ENCODE measurements at places on chromosomes 6 and 20.

GRCh38 chr6:29702519-29703103 is 20.6 kb upstream of the HLA-F start:
- H3K36me3 ChIP-seq: no peaks in the 10 kb centered on the region
- H3K4me3 ChIP-seq: no peak overlapping the region
- peaks cover 30% of the 10 kb centered on the region for H3K4me1 ChIP-seq
- no peak overlapping the region for H3K27ac ChIP-seq

DNA sequence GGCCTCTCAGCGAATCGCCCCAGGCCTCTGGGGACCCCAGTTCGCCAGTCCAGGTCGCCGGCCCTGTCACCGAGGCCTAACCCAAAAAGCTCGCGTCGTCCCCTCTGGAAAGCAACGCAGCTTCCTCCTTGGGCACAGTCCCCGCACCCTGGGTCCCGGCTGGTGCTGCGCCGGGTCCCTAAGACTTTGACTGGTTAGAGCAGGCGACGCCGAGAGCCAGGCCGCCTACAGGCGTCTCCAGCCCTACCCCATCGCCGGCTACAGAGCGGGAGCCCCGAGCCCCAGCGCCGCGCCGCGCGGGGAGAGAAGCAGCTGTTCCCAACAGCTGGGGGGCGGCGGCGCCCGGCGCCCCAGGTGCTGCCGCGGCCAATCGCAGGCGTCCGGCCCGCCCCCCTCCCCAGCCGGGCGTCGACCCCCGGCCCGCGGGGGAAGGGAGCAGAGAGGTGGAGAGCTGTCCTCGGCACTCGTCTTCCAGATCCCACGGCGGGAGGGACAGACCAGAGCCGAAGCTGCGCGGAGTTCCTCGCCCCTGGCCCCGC is 540 bp upstream of the RBM24 start:
- no peak for DNase-seq
- H3K27me3 ChIP-seq: peaks cover 70% of the 10 kb centered on the region
- no peak overlapping the region for H3K4me3 ChIP-seq

- no peaks in the 10 kb centered on the region for H3K4me1 ChIP-seq
- no peak overlapping the region for H3K4me3 ChIP-seq
- no peaks in the 10 kb centered on the region for H3K36me3 ChIP-seq
- no peaks in the 10 kb centered on the region for H3K27me3 ChIP-seq
These were observed 444.4 kb upstream of the MARCKS start for GRCh38 chr6:113412589-113413357.

DNA sequence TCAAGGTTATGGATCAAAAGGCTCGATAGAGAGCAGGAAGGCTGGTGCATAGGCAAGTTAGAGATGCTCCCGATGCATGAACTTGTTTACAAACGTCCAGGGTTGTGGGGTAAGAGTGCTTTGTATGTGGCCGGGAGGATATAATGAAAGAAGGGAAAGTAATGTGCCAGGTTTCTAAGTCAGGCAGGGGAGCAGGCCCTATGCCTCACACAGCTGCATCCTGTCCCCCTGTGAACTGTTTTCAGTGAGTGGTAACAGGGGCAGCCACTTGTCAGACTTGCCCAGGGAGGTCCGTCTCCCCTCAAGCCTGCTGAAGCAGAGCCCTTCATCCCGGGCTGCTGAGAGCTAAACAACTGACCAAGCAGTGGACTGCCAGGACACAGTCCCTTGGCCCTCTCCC is 19.4 kb downstream of the KCNK5 start:
- H3K27me3 ChIP-seq: no peaks in the 10 kb centered on the region
- H3K4me3 ChIP-seq: peak overlapping the region; percentile 37
- H3K36me3 ChIP-seq: peaks cover 22% of the 10 kb centered on the region
- peaks cover 60% of the 10 kb centered on the region for H3K4me1 ChIP-seq
- no peak for DNase-seq

GRCh38 chr6:30212865-30213666 is at the start of gene TRIM26:
Gene TRIM26 (minus strand): TSS chr6:30213406. CDS start chr6:30199103, 14,303 bp downstream.
- H3K27me3 ChIP-seq: no peaks in the 10 kb centered on the region
- peaks cover 57% of the 10 kb centered on the region for H3K4me1 ChIP-seq
- H3K27ac ChIP-seq: peak within 1 kb of the TSS; percentile 97
- peaks cover 25% of the 10 kb centered on the region for H3K36me3 ChIP-seq
- peak; percentile 98 for DNase-seq

DNA sequence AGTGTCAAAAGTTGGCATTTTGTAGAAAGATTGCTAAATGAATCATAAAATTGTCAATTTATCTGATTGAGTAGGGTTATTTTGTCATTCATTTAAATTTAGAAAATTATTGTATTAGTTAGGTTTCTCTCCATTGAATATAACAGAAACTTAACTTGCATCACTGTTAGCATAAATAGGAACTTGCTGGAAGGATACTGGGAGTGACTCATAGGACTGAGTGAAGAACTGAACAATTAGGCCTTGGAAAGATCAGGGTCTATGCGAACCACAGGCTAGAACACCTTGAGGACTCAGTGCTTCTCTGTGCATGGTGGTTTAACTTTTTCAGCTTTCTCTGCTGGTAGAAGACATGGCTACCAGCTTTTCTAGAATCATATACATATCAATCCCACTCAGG is 67.7 kb upstream of the IFNGR1 start:
- no peak overlapping the region for H3K27ac ChIP-seq
- no peak overlapping the region for H3K4me3 ChIP-seq
- H3K4me1 ChIP-seq: peaks cover 15% of the 10 kb centered on the region
- H3K36me3 ChIP-seq: no peaks in the 10 kb centered on the region

GRCh38 chr6:166467436-166468000 is 84.8 kb upstream of the MPC1 start:
- no peak overlapping the region for H3K4me3 ChIP-seq
- no peaks in the 10 kb centered on the region for H3K4me1 ChIP-seq
- DNase-seq: no peak
- no peaks in the 10 kb centered on the region for H3K36me3 ChIP-seq
- no peak overlapping the region for H3K27ac ChIP-seq
- no peaks in the 10 kb centered on the region for H3K27me3 ChIP-seq

DNA sequence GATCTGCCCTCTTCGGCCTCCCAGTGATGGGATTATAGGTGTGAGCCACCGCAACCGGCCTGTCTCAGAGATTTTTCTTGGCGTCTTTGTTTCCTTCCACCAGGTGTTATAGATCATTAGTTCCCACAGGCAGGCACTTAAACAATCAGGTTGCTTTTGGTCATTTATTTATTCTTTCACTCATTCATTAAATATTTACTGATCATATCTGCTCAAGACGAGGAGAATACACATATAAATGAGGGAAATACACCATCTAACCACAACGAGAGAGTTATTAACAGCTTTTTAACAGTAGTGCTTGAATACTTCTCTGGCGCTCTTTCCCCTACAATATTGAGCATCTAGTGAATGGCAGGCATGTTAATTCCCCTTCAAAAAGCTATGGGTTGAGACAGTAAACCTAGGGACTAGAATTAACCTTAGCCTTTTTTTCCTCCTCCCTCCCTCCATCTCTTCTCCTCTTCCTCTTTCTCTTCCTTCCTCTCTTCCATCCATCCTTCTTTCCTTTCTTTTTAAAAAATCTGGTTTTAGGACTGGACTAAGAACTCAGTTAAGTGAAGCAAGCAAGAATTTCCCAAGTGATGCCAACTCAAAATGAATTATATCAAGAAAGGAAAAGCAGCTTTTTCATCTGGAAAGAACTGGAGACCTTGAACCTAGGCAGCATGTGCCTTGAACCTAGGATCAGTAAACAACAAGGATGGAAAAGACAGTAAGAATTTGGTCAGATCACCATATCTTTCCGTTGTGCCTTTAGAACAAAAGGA is 41.1 kb upstream of the RFPL4B start:
- H3K27ac ChIP-seq: no peak overlapping the region
- H3K4me3 ChIP-seq: no peak overlapping the region

DNA sequence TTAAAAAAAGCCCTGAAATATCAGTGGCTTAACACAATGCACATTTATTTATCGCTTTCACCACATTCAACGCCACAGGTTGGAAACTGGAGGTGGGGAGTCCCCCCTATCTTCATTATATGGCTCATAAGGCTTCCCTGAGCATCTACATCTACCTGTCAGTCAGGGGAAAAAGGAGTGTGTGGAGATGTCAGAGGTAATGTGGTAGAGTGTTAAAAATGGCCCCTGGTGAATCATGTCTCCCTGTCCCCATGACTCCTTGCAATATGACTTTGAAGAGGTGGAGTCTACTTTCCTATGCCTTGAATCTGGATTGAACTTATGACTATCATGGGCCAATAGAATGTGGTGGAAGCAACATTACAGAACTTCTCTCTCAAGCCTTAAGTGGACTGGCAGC is 65.5 kb upstream of the BTBD3 start:
- no peaks in the 10 kb centered on the region for H3K4me1 ChIP-seq
- no peak overlapping the region for H3K27ac ChIP-seq
- H3K4me3 ChIP-seq: no peak overlapping the region
- H3K27me3 ChIP-seq: no peaks in the 10 kb centered on the region
- H3K36me3 ChIP-seq: no peaks in the 10 kb centered on the region

DNA sequence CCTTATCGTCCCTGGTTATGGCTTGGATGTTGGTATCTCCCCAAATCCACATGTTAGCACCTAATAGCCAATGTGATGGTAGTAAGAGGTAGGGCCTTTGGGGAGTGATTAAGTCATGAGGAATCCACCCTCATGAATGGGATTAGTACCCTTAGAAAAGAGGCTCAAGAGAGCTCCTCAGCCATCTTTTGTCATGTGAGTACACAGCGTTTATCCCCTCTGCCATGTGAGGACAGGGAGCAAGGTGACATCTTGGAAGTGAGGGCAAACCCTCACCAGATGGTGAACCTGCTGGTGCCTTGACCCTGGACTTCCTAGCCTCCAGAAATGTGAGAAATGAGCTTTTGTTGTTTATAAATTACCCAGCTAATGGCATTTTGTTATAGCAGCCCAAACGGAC is 16.1 kb upstream of the SIRPB2 start:
- peaks cover 5% of the 10 kb centered on the region for H3K27me3 ChIP-seq
- DNase-seq: no peak
- H3K4me3 ChIP-seq: no peak overlapping the region
- H3K27ac ChIP-seq: no peak overlapping the region

DNA sequence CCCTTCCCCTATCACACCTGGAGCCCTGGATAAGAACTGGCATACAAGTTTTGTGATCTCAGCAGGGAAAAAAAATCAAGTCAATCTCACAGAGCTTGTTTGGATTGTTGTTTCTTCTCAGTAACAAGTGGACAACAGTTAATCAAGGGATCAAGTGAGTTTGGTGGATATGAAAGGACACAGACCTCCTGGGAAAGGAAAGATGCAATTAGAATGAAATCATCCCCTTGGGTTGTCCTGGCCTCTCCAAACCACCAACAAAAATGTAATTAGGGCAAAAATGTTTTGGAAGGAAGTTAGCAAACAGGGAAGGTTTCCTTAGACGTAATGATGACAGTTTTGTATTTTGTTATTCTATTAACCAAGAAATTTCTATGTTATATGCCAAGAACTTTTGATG is 99.1 kb upstream of the PRDM1 start:
- peaks cover 13% of the 10 kb centered on the region for H3K27me3 ChIP-seq
- no peak overlapping the region for H3K4me3 ChIP-seq
- H3K27ac ChIP-seq: no peak overlapping the region
- no peak for DNase-seq
- H3K36me3 ChIP-seq: peaks cover 3% of the 10 kb centered on the region

DNA sequence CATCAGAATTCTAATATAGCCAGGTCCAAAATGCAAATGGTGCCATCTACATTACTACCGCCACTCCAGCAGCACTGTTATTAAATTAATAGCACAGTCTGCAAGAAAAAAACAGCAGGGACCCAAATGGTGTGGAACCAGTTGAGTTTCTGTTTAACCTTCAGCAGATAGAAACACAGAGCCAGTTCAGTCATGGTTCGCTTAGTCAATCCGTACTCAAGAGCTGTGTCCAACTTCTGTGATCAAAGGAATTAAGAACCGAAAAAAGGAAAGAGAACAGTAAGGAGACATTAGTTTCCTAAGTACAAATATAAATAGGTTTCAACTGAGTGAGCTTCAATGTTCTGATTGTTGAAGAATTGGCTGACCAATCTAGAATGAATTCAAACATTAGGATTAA is 107.7 kb downstream of the TRDN start:
- no peak overlapping the region for H3K4me3 ChIP-seq
- H3K27me3 ChIP-seq: no peaks in the 10 kb centered on the region
- no peaks in the 10 kb centered on the region for H3K4me1 ChIP-seq
- no peak overlapping the region for H3K27ac ChIP-seq

DNA sequence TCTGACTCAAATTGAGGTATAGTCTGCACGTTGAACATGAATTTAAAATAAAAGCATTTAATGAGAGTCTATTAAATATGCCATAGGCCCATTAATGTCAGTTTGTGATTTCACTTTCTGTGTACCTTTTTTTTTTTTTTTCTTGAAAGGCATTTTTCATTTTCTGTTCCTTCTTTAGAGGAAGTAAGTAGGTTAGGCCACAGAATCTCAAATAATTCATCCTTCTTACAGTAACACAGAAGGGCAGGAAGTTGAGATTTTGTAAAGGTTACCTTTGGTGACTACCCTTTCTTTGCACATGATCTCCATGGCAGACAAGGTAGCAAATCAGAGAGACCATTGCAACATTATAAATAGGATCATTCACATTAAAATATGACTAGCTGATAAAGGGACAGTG is 9.6 kb downstream of the L3MBTL3 start:
- peaks cover 37% of the 10 kb centered on the region for H3K4me1 ChIP-seq
- peak overlapping the region; percentile 61 for H3K27ac ChIP-seq
- H3K36me3 ChIP-seq: peaks cover 30% of the 10 kb centered on the region
- peaks cover under 1% of the 10 kb centered on the region for H3K27me3 ChIP-seq

DNA sequence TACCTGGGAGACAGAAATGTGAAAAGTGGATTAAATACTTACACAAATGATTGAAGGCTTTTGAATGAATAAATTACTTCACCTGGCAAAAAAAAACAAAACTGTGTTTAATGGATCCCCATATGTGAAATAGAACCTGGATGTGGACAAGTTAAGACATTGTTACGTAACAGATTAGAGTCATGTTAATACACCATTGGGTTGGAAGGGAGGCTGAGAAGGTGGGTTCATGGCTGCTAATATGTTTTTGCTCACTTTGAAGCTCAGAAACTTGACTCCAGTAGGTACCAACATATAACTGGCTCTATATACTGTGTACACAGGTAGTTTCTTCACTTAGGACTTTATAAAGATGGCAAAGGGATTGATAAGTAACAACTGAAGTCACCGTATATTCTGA is 21.4 kb upstream of the TENT5A start:
- peaks cover 4% of the 10 kb centered on the region for H3K27me3 ChIP-seq
- H3K4me3 ChIP-seq: no peak overlapping the region
- no peak for DNase-seq
- peaks cover 10% of the 10 kb centered on the region for H3K4me1 ChIP-seq
- no peaks in the 10 kb centered on the region for H3K36me3 ChIP-seq

DNA sequence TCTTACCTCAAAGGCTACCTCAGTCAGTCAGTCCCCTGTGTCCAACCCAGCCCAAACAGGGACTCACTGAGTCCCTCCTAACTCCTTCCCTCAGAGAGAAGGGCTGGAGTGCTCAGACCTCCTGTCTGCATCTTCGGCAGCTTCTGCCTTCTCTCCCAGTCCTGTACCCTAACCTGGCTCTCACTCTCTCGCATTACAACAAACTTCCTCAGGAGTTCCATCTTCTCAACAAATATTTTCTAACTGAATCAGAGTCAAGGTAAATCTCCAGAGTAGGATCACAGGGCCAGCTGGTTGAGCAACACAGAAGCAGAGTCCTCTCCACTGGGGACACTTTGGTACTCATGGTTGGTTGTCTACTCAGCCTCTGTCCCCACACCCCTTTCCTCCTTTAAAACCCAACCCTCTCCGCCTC is 92.3 kb downstream of the MRPL14 start:
- peaks cover 7% of the 10 kb centered on the region for H3K27me3 ChIP-seq
- no peak overlapping the region for H3K4me3 ChIP-seq
- peaks cover 12% of the 10 kb centered on the region for H3K4me1 ChIP-seq
- no peak overlapping the region for H3K27ac ChIP-seq
- DNase-seq: no peak

GRCh38 chr6:154370545-154370944 is 13.9 kb upstream of the IPCEF1 start:
- H3K4me1 ChIP-seq: no peaks in the 10 kb centered on the region
- no peak for DNase-seq
- no peaks in the 10 kb centered on the region for H3K27me3 ChIP-seq
- no peak overlapping the region for H3K4me3 ChIP-seq
- no peak overlapping the region for H3K27ac ChIP-seq
- no peaks in the 10 kb centered on the region for H3K36me3 ChIP-seq
